ENCODE measurements at places on chromosomes 6 and 20.
A peak's percentile ranks its signal among the peaks of the same experiment; 100 is the strongest.

- DNase-seq = no peak
Observed at GRCh38 chr20:45448270-45448669, 21.3 kb upstream of the WFDC2 start.

DNA sequence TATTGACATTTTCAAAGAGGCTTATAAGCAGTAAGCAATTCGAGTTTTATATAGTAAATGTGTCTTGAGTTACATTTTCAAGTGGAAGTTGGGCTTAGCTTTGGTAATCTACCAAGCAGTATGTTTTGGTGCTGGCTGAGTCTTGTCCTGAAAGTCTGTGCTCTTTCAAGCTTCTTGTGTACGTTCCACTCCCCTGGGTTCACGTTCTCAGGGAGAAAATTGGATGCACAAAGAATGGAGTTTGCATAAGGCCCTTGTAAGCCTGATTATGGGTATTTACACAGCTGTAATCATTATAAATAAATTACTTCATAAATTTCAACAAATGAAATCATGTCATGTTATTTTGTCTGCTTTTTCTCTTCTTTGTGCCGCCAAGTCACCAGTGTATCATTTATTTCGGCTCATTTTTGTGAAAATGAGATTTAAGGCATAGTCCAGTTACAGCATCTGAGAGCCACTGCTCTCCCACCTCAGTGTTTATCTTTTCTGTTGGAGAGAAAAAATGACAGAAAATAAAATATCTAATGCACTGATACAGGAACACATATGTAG, 262.5 kb downstream of the BTBD3 start:
- no peak for DNase-seq

DNA sequence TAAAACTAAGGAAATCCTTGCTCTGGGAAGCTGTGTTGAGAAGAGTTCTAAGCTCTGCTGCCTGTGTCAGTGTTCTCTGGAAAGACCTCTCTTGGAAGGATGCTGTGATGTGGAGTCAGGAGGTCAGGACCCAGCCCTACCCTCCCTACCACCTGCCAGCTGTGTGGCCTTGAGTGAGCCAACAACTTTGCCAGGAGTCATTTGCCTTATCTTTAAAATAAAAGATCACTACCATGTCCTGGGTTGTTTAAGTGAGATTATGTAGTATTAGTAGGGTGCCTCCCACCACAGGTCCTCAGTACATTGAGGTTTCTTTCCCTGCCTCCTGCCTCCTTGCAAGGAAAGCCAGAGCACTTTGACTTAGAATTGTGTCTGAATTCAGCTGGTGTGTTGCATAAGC, 64.9 kb downstream of the FOXO3 start:
- DNase-seq = no peak

GRCh38 chr6:5308066-5308465, 46.8 kb downstream of the FARS2 start:
- peak; percentile 68 for DNase-seq

- peak; percentile 31 for DNase-seq
Observed at GRCh38 chr6:2738373-2738979, 12.2 kb downstream of the MYLK4 start.

- DNase-seq = no peak
Observed at GRCh38 chr6:70119218-70119835, 183.6 kb downstream of the COL9A1 start.

- peak; percentile 36 for DNase-seq
Observed at GRCh38 chr6:130366107-130367005, 539 bp downstream of the TMEM200A start.

- DNase-seq = no peak
Observed at GRCh38 chr6:44258325-44258863, 1.1 kb upstream of the SLC35B2 start.

GRCh38 chr20:63082308-63082938, 75.7 kb upstream of the BHLHE23 start:
- no peak for DNase-seq

DNA sequence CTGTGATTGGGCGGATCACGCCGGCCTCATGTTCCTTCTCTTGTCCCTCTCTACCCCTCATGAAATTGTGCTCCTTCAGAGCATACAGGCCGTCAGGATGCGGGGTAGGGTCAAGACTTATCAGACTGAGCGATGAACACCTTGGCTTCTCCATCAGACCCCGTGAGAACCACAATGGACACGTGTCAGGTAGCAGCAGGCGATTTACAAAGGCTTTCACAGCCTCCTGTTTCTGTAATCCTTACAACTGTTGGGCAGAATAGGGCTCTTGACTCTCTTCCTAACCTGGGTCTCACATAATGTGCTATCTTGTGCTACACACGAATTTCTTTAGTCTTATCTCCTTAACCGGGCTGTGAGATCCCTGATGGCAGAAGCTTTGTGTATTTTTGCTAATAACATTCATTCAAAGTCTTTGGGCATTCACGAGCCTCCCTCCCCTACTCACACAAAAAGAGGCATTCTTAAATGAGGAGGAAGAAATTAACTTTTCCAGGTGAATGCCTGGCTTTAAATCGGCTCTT, 122.9 kb upstream of the SLC22A23 start:
- no peak for DNase-seq

DNA sequence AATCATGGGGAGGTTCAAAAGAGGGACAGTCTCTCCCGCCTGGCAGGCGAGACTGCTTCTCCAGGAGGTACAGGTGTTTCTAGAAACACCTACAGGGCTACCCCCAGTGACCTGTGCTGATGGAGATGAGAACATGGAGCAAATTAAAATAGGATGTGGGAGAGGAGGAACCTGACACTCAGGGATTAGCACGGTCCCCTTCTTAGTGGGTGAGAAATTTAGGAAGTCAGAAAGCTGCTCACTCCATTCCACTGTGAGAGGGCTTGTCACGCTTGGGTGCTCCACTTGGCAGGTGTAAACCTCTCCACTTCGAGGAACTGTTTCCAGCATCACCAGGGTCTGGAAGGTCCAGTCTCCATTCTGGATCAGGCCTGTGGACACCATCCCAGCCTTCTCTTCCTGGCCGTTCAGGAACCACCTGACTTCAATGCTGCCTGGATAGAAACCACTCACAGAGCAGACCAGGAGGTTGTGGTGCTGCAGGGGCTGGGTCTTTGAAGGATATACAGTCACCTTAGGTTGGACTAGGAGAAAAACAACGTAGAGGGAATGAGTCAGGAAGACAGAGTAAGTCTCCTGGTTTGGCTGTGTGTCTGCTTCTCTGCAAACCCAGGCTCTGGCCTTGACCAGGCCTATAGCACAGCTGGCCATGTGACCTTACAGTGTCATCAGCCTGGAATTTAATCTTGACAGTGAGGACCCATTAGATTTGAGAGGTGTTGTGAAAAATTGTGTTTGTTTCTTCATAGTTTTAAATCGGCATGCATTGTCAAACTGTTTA, 8.1 kb downstream of the HLA-DRB1 start:
- no peak for DNase-seq

DNA sequence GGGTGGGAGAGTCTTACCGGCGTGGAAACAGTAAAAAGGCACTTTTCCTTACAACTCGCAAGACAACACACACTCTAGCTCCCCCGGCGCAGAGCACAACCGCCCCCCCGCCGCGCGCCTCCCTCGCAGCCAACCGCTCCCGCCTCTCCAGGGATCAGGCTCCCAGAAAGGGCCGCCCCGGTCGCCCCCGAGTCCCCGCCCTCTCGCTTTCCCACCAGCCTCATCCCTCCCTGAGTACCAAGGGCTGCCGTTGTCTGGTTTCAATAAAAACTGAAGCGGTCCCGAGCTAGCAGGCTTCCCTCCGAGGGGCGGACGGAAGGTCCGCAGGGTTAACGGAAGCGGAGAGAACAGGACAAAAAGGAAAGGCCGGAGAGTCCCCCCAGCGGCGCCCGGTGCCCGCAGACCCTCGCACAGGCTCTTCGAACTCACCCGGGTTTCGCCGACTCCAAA, 804 bp downstream of the ELOVL5 start:
- no peak for DNase-seq

DNA sequence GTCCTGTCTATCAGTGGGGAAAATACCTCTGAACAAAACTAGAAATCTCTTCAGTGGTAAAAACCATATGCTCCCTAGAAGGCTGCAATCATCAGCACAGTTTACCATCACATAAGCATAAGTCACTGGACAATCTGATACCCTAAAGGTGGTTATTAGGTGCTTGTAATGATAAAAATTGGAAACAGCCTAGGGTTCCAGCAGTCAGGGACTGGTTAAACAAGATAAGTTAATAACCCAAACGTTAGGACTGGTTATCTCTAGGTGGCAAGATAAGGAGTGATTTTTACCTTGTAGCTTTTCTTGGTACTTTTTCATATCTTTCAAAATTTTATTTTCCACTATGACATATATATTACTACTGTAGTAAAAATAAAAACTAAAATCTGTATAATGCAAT, 11.0 kb downstream of the ECI2 start:
- DNase-seq = no peak

DNA sequence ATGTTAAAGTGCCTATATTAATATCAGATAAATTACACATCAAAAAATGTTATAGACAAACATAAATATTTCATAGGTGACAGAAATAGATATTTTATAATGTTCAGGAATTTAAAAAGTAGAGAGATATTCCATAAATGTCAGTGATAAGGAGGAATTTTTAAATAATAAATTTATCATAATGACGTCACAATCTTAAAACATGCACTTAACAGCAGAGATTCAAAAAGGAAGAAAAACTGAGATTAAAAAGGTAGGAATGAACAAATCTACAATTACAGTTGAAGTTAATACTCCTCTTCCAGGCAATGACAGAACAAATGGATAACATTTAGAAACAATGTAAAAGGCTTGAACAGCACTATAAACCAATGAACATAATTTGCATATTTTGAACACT, 345.4 kb upstream of the NOX3 start:
- no peak for DNase-seq

GRCh38 chr6:47335466-47335865, 25.8 kb upstream of the TNFRSF21 start:
- DNase-seq = no peak

GRCh38 chr6:28880894-28881780, 42.6 kb downstream of the TRIM27 start:
- no peak for DNase-seq

GRCh38 chr6:131250122-131250521, 114.9 kb downstream of the AKAP7 start:
- peak; percentile 35 for DNase-seq

GRCh38 chr6:140107216-140107615, 732.8 kb upstream of the CITED2 start:
- DNase-seq = no peak

DNA sequence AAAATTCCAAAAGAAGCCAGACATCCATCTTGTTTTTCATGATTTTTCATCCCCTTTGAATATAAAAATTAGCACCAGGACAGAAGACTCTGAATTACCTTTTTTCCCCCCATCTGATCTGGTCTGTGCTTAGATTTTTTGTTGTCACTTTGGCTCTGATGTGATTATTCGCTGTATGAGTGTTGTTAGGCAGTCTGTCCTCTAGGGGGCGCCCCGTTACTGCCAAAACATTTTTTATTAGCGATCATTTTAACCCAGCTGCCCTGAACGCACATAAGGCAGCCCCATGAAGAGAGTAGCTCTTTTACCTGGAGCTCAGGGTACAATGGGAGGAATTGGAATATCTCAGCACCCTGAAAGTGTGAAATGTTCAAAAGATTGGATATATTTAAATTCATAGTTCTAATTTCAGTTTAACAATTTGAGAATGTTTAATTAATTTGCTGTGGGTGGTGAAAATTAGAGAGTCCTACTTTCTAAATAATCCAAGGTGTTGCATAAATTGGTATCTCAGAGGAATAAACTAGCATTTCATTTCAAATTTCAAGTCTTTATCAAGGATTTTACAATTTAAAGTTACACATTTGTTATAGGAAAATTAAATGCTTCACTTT, 60.8 kb downstream of the PRPH2 start:
- peak; percentile 19 for DNase-seq

DNA sequence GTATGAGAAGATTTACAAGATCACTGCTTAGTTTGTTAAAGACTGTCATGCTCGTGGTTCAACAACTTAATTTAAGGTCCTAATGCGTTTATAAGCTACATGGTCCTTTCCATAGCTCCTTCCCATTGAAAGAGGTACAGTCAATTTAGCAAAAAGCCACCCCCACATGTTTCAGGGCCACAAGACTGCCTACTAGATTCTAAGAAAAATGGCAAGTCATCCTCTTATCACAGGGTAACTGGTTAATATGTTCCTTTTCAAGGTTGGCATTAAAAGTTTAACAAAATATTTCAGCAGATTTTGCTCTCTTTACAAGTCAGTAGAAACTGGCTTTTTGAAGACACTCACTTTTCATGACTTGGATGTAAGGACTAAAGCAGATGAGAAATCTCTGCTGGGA, 15.7 kb downstream of the GSTA3 start:
- no peak for DNase-seq

DNA sequence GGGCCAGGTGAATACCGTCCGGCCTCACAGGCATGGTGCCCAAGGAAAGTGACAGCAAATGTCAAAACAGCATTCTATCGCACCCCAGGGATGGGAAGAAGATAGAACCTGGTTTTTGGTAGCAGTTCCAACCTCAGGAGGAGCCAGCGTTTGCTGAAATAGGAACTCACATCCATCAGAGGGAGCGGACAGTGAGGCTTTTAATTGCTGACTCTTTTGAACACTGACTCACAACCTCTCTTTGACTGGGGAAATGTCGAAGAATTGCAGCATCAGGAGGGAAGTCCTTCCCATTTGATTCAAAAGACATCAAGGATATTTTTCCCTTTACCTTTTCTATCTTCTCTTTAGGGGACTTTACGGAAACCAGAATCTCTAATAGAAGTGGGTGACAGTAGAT, 114.2 kb downstream of the UNC5CL start:
- DNase-seq = no peak

DNA sequence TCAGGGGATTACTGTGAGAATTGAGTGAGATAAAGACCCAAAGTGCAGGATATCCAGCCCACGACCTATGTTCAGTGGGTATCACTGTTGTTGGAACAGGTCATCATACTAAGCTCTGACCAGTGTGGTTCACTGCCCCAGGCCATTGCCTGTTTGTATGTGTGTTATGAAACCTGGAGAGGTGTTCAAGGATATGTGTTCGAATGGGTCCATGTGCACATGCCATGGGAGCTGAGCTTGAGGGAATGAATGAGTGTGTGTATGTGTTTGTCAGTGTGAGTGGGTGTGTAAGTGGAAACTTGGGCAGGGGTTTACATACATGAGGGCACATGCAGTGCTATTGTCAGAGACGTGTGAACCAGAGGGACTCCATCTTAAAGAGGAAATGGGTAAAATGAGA, 17.7 kb upstream of the AHCY start:
- no peak for DNase-seq

GRCh38 chr20:39871013-39871412, 818.0 kb downstream of the MAFB start:
- no peak for DNase-seq
